ENCODE measurements at places on chromosomes 1 and 21. TPM values are rescaled to one million over a fixed set of nuclear protein-coding genes. Genes with fewer than 3 reads are reported as not detected.

GRCh38 chr21:42463861-42464515 is 32.0 kb downstream of the RSPH1 start:
- DNase-seq: peak; percentile 70

DNA sequence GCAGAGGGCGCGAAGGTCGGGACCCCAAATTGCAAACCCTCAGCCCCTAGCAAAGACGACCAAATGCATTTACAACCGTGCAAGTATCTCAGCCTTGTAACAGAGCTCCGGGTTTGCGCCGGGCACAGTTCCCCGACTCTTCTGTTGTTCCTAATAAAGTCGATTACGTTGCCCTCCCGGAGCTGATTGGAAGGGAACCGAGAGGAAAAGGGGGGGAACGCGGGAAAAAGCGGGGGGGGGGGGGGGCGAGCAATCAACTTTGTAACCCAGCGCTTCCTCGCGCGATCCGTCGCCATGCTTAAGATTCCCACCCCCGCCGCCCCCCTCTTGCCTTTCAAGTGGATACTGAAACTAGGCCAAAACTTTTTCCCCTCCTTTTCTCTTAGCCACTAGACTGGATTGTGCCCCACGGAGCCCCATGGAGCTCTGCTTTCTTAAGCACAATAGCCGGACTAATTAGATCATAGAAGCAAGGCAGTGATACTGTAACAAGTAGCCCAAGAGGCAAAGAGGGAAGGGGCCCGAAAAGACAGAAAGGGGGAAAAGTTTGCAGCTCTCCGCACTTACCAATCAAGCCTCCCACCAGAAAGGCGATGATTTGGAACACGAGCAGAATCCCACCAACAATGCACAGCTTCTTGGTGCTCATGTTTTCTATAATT is 565 bp downstream of the WLS start:
- peak; percentile 81 for DNase-seq

DNA sequence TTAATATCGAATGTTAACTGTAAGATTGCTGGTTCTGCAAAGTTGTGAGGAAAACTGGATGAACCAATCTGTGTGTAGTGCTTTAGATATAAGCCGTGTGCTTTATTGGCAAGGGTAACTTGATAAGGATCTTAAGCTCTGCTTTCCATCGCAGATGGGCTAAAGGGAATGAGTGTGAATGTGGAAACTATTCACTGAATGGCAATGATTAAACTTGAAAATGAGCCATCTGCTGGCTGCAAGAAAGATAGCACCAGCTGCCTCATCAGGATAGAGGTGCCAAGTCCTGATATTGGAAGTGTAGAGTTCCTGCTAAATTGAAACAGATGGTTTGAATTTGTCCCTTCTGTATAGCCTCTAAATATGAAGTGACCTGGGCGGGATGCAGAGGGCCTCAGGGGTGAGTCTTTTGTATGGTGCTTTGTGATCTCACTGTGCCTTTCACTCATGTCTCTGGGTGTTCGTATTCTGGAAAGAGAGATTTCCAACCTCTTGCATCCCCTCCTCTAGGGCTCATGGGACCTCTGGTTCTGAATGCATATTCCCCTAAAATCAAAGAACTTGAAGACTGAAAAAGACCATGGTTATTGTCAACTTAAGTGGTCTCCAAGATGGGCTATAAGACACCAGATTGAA is 9.2 kb downstream of the FCRL3 start:
- peak; percentile 28 for DNase-seq

DNA sequence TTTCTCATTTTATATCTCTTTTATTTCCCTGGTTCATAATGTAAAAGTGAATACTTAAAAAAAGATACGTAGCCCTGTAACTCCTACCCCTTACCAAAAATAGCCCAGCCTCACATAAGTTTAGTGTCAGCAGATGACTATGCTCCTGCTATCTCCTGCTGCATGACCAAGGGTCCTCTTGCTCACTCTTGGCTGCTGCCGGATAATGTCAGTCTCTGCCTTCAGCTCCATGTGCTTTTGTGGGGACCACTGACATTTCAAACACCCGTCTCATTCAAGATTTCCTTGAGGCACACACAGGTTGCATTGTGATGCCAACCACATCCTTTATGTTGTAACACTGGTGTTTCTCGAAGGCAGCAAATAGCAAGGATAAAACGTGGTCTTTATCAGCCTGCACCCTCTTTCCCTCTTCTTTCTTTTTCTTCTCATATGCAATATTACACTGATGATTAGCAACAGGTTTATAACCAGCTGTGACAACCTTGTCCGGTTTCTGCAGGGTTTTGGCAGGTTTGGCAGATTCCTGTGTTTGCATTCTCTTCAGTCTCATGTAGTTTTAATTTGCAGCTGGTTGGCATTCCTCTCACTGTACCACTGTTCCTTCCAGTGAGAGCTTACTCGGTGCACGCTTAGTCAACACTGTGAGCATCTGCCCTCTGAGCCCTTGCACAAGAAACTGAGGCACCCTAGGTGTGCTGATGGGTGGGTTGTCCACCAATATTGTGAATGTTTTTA is 62.2 kb downstream of the ZNF684 start:
- no peak for DNase-seq

- peak; percentile 65 for DNase-seq
These were observed 175.4 kb downstream of the NTMT2 start for GRCh38 chr1:170321113-170321512.

DNA sequence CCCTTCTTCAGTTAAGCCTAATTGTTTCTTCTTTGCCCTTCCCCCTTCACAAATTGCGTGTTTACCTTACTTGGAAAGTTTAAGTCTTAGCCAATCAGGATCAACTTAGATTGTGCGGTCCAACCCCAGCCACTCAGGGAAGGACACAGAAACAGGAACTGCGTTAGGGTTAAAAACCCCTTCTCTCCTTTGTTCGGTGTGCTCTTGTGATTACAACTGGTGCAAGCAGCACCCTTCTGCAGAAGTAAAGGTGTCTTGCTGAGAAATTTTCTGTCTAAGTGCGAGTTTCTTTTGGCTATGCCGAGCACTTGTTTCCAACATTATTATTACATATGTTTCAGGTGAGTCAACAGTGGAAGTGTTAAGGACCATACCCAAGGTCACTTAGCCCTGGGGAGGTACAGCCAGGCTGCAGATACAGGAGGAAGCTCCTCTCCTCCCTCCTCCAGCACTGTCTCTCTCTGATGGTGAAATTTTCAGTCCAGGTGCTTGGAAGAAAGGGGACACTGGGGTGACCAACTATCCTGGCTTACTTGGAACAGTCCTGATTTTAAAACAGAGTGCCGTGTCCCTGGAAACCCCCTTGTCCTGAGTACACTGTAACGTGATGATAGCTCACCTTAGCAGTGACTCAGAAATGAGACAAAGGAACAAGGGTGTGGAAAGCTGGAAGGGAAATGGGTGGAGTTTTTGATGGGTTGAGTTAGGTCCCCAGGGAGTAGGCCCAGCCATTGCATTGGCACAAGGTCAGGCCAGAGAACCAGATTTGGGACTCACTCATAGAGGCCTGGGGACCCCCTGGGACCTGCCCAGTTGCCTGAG is 68.7 kb upstream of the KLHDC7A start:
- no peak for DNase-seq

DNA sequence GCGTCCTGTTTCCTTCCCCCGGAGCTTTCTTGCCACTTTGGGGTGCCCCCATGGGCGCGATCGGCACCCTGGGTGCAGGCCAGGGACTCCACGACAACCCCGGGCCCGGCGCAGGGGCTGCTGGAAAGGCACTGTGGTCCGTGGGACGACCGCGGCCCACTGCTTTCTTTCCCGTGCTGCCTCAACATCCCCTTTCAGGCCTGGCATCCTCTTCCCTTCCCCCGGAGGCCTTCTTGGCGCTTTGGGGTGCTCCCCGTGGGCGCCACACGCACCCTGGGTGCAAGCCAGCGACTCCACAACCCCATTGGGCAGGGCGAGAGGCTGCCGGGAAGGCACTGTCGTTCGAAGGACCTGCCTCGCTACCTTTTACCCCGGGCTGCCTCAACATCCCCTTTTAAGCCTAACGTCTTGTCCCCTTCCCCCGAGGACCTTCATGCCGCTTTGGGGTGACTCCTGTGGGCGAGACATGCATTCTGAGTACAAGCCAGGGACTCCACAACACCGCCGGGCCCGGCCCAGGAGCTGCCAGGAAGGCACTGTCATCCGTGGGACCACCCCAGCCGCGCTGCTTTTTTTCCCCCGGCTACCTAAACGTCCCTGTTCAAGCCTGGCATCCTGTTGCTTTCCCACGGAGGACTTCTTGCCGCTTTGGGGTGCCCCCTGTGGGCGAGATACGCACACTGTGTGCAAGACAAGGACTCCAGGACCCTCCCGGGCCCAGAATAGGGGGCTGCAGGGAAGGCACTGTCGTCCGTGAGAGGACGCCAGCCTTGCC is 137.8 kb downstream of the LIPI start:
- no peak for DNase-seq

DNA sequence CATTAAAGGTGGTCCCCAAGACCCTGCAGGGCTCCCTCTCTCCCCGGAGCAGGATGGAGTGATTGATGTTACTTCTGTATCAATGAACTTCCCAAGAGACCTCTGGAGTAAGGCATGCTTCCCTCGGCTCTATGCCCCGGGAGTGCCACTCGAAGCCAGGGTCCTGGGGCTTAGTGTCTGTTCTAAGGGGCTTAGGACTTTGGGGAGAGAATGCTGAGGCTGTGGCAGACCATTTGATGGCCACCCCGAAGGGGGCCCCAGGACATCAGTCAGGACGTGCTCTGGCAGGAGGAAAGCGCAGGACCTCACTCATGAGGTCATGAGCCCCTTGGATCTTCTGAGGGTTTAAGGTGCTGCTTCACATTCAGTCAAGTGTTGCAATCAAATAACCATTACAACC is 7.5 kb downstream of the KIAA1614 start:
- no peak for DNase-seq

DNA sequence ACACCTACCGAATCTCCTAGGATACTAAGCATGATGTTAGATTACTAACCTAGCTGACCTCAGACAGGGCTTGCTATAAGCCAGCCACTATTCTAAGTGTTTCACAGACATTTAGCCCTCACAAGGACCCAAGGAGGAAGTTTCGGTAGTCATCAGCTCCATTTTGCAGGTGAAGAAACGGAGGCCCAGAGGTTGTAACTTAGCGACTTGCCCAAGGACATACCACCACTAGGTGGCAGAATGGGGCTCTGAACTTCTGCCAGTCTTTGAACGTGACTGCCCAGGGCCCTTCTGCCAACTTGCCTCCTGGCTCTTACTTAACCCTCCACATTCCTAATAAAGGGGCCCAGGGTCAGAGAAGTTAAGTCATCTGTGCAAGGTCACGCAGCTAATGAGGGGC is 283.5 kb downstream of the C1orf94 start:
- DNase-seq: peak; percentile 38

DNA sequence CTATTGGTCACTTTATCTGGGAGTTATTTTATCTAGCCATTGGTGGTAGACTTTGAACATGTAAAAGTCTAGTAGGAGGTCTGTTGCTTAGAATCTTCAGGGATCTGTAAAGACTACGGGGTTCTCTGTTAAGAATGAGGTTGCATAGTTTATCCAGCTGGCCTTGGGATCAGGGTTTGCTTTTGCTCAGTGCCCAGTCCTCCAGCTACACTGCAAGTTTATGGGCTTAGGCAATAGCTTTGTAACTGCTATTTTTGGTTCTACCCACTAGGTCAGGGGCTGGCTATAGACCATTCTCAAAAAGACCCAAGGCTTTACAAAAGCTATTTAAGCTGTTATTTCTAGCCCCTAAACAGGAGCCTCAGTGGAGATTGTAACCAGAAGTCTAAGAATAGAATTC is 9.8 kb downstream of the SH3GLB1 start:
- DNase-seq: no peak

DNA sequence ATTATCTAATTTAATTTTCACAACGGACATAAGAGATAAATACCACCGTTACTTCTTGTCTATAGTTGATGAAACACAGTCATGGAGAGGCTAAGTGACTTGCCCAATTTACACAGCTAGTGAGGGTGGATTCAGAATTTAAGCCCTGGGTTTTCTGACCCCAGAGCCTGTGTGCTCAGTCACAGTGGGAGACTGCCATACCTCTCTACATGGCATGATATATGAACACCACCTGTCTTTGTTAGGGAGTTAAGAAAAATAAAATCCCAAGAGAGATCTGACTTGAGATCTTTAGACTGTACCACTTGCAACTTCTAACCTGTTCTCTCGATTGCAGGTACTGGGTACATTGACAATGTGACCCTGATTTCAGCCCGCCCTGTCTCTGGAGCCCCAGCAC is 40.3 kb downstream of the LAMC2 start:
- DNase-seq: no peak

DNA sequence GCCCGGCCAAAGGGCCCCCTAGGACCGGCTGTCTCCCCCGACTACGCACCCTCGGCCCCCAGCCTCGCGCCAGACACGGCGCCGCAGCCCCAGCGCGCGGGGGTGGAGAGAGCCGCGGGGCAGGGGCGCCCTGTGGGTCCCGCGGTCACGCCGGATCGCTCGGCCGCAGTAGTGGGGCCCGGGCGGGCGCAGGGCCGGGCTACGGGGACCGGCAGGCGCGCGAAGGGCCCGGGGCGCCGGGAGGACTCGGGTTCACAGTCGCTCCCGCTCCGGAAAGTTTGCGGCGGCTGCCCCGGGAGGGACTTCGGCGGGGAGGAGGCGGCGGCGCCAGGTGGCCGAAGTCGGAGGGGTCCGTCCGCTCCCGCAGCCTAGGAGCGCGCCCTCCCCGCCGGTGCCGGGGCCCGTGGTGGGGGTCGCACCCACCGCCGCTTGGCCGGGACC is 7.1 kb upstream of the ZNF669 start:
- no peak for DNase-seq

- DNase-seq: no peak
These were observed 12.1 kb downstream of the DRAXIN start for GRCh38 chr1:11703357-11704193.

GRCh38 chr1:36345353-36345752 is 21.9 kb upstream of the EVA1B start:
- no peak for DNase-seq

- DNase-seq: peak; percentile 55
These were observed 5.2 kb downstream of the IFI6 start for GRCh38 chr1:27666791-27667254.

Gene GRIK1
- not detected for total RNA-seq

Gene RAB42
- 8.8 TPM for total RNA-seq

Gene LRRC71
- total RNA-seq: not detected

Gene MRPS15
- 77.7 TPM for total RNA-seq

Gene C1orf185
- not detected for total RNA-seq

Gene SIKE1
- total RNA-seq: 107 TPM

Gene ANGPTL7
- total RNA-seq: not detected

All from Daoy (cell line).